ENCODE measurements at places on chromosomes 1 and 21.

DNA sequence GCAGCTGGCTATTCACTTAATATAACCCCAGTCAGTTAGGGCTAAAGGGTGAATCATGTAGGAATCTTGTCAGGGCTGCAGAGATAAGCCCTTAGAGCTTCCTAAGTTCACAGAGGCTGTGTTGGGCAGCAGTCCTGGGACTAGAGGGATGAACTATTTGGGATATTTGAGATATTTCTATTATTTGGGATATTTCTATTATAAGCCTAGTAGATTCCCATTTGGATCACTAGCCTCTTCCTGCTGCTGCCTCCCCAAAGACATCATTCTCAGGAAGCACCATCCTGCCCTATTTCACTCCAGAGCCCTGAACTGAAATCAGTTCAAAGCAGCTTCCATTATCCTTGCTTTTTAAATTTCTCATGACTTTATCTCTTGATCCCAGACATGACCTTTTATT is 501.3 kb downstream of the NUF2 start:
- DNase-seq: no peak

- peak; percentile 22 for DNase-seq
These were observed 31.9 kb downstream of the NEK2 start for GRCh38 chr1:211643324-211644212.

DNA sequence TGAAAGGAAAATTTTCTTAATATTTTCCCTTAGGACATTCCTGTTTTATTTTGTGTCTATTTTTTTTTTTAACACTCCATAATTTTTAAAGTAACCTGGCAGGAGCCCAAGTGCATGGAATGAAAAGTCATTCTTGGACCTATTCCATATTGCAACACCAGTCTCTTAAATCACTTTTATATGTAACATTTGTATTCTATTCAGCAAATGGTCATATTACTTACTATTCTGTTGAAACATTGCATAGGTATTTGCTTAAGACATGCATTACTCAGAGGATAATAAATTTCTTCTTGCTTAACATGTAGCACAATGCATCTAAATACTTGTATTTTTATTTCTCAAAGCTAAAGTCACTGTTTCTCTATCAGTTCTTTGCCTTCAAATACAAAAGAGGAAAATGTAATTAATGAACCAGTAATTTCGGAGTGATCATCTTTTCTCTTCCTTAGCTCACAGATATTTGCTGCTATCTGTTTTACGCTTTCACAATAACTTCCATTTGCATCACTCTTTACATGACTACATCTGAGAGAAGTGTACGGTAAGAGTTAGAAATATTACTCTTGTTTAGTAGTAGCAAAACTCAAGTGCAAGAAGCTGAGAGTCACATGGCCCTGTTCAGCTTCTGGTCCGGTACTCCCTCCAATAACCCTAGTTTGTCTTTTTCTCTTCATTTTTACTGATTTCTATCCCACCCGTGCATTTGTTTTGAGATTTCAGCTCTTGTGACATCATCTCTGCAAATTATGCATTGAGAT is 394.8 kb downstream of the USP25 start:
- no peak for DNase-seq

- no peak for DNase-seq
These were observed 27.8 kb upstream of the FOXE3 start for GRCh38 chr1:47388030-47388890.

DNA sequence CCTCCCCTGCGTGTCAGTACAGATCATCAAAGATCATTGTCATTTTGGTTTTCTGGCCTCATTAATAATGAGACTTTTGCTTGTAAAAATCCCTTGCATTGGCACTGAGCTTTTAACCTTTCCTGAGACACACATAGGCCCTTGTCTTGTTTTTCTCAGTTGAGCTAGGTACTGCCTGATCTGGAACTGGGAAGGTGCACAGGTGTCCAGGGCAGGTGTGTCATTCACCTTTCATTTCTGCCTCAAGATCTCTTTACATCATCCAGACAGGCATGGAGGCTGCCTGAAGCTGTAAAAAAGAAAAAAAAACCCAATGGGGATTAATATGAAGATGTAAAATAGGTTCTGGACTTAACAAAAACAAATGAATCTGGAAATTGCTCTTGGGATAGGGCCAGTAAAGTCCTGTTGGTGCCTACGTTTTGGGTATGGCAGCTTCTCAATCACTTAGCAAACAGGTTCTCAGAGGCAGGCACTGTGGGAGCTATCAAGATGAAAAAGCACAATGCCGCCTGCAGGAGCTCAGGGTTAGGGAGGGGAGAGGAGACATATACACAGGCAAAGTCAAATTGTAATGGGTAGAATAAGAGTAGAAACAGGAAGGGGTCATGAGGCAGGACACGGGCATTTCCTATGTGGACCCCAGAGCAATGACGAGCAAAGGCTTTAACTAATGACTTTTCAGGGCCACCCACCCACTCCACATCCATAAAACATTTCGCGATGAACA is 1.0 kb upstream of the KCNC4 start:
- DNase-seq: no peak

DNA sequence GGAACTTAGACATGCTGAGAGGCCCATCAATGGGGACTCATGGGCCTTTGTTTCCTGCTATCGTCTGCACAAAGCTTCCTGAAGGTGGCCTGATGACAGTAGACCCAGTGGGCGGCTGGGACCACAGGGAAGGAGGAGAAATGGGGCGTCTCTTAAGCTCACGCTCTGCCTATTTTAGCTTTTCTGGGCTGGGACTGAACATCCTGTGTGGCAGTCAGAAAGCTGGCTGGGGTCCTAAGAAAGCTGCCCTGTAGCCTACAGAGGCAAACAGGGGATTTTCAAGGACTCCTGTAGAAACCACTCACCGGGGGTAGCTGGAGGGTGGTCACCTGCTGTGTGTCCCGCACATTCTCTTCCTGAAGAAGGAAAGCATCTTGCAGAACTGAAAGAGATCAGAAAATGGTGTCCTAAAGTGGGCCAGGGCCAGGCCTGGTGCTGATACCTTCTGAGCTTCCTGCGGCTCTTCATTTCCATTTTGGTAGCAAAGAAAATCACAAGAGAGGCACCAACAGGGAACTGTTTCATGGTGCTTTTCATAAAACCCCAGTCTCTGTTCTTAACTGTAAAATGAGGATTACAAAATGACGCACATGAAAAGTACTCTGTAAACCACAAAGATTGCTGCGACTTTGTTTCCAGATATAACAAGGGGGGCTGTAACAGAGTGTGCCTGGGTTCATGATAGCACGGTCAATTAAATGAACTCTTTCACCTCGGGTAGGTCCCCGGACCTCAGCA is 8.6 kb downstream of the ZNF496 start:
- DNase-seq: no peak

- DNase-seq: no peak
These were observed 143.1 kb upstream of the SLC45A1 start for GRCh38 chr1:8174807-8175206.

DNA sequence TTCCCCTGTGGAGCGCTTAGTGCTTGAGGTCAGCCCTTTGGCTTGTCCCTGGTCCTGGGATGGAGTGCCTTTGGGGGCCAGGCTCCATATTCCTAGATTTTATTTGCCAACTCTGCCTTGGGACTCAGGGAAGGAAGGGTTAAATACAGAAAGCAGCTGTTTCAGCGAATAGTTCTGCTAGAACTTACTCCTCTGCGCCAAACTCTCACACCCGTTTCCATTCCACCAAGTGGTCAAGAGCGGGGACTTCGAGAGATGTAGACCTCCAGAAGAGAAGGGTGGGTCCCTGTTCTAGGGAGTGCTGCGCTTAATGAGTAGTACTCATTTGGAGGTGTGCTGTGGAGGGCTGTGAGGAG is 704 bp upstream of the TOMM40L start:
- no peak for DNase-seq

DNA sequence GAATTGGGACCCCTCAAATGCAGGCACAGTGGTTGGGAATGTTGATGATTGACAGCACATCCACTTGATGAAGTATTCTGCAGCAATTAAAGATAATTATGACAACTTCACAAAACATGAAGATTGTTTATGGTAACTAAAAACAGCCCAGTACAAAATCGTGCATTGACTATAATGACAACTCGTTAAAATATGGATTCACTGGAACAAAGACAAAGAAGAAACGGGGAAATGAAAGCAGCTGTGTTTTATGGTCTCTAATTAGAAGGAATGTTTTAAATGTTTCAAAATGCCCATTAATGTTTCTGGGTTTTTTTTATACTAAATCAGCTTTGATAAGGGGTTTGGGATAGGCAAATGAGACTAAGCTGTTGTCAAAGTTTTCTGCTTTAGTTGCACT is 36.1 kb downstream of the NIPAL3 start:
- no peak for DNase-seq

GRCh38 chr1:25456502-25456901 is 25.8 kb downstream of the MACO1 start:
- no peak for DNase-seq

GRCh38 chr1:164141797-164142196 is 417.2 kb upstream of the PBX1 start:
- no peak for DNase-seq

GRCh38 chr1:30778979-30779293 is 21.4 kb upstream of the LAPTM5 start:
- DNase-seq: no peak

- no peak for DNase-seq
These were observed 8.4 kb downstream of the MX2 start for GRCh38 chr21:41369920-41370839.
